Right lobe of liver (tissue), 6 donors: ENCODE measurements at places on chromosomes 1 and 21. TPM values are rescaled to one million over a fixed set of nuclear protein-coding genes. Genes with fewer than 3 reads are reported as not detected.
A peak's percentile ranks its signal among the peaks of the same experiment; 100 is the strongest.

DNA sequence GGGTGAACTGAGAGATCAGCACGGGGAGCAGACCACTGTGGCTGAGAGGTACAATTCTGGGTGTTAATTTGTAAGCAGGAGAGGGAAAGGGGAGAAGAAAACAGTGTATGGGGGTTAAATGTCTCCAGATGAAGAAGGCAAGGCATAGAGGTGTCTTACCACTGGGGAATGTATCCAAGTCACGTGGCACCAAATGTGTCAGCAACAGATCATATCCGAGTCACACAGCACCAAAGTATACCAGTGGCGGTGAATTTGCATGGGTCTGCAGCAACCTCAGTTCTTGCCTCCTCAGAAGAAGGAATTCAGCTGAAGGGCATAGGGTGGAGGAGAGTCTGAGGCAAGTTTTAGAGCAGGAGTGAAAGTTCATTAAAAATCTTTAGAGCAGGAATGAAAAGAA lies 21.2 kb upstream of the SYCP1 start:
- DNase-seq: no peak

DNA sequence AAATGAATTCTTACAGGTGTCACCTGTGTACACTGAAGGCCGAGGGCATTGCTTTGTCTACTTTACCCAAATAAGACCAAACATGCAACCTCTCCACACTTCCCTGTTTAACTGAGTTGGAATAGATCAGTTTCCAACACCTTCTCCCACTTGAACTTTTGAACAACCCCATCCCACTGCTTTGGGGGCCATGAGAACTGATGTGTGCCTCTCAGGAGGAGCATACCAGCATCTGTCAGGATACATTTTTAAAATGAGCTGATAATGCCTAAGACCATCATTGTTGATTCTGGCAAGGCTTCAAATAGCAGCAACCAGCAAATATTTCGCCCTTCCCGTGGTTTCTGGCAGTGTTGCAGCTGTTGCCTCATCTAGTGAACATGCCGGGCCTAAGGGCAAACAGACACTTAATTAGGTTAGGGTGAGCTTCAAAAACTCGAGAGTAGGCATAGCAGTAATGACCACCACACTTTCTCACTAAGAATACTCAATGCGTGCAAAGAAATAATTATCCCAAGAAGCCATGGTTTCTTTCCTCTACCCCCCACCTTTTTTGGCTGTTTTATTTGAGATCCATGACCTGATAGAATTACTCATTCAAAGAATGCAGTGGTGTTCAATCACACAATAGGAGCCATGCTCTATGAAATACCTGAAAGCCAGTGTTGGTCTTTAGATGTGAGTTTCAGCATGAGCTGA lies 63.7 kb downstream of the MAP10 start:
- DNase-seq: peak; percentile 82

GRCh38 chr1:156146769-156147405 lies 6.5 kb upstream of the SEMA4A start:
- no peak for DNase-seq

DNA sequence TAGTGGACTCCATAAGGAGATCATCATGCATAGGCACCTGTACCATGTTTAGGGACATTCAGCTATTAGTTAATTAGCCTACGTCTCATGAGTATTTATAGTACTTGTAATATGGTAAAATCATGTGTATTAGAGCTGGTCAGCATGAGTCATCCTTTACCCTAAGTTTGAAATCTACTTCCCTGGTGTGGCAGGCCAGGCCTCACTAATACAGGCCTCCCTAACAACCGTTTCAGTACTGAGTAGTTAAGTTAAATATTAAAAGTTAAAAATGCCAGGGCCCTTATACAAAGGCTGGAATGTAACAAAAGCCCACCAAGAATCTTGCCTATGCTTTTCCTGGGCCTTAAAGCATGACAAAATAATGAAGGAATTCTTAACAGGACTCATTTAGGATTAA lies 356.3 kb upstream of the DPYD start:
- DNase-seq: no peak

DNA sequence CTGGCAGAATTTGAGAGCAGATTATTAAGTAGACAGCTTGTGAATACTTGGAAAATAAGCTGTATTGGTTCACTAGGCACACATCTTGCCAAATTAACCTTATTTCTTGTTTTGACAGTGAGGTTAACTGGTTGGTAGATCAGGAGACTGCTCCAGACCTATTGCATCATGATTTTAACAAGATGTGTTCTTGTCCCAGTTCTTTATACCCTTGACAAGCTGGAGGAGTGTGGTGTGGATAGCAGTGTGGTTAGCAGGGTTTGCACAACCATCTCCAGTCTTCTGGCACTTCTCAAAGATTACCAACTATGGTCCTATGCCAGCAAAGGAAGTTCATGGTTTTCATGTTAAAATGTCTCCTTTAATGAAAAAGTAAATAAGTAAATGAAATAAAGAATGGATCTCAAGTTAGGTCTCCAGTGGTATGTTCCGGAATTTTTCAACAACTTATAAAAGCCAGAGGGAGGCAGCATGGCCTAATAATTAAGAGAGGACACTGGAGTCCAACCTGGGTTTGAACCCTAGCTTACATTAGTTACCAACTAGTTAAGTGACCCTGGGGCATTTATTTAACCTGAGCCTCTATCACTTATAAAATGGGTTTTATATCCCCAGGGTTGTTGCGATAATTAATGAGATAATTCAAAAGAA lies 34.1 kb downstream of the DDX20 start:
- DNase-seq: no peak

- no peak for DNase-seq
These were observed 51.0 kb downstream of the AHDC1 start for GRCh38 chr1:27552911-27553420.

LHX8 gene
- not detected for total RNA-seq

SLAMF9 gene
- 1.5 TPM for total RNA-seq
